ENCODE measurements at places on chromosomes 6 and 20. TPM values are rescaled to one million over a fixed set of nuclear protein-coding genes. Genes with fewer than 3 reads are reported as not detected.

ERVFRD-1 gene
- total RNA-seq, result not detected

ZBP1 gene
- not detected for total RNA-seq

BFSP1 gene
- 0.68 TPM for total RNA-seq

PTCRA gene
- not detected for total RNA-seq

GPR6 gene
- not detected for total RNA-seq

MUC22 gene
- 0.06 TPM for total RNA-seq

UBR2 gene
- 26.8 TPM for total RNA-seq

HLA-F gene
- total RNA-seq, result 41.8 TPM

CPXM1 gene
- total RNA-seq, result 4.3 TPM

CST2 gene
- total RNA-seq, result not detected

CCDC170 gene
- total RNA-seq, result 0.85 TPM

BPIFB2 gene
- total RNA-seq, result not detected

ZC3H12D gene
- 0.47 TPM for total RNA-seq

PLN gene
- total RNA-seq, result 1,029 TPM

CD40 gene
- total RNA-seq, result 11.1 TPM

TFAP2A gene
- total RNA-seq, result 0.79 TPM

TTLL9 gene
- total RNA-seq, result not detected

UST gene
- total RNA-seq, result 6.5 TPM

HLA-DOB gene
- total RNA-seq, result 0.24 TPM

DACT2 gene
- 1.7 TPM for total RNA-seq

IL20RA gene
- total RNA-seq, result 3.5 TPM

EYA2 gene
- total RNA-seq, result 5.1 TPM

PRRC2A gene
- 108 TPM for total RNA-seq

GCLC gene
- 17.8 TPM for total RNA-seq

KHDC1L gene
- total RNA-seq, result not detected

C6orf15 gene
- total RNA-seq, result not detected

NFKBIE gene
- 5.8 TPM for total RNA-seq

PTPN1 gene
- 22.8 TPM for total RNA-seq

TFAP2C gene
- 0.47 TPM for total RNA-seq

XKR7 gene
- not detected for total RNA-seq

PDE10A gene
- 9.4 TPM for total RNA-seq

NKX2-4 gene
- not detected for total RNA-seq

BYSL gene
- total RNA-seq, result 16.5 TPM

RAET1L gene
- not detected for total RNA-seq

TRAPPC3L gene
- 0.24 TPM for total RNA-seq

SLC24A3 gene
- 4.1 TPM for total RNA-seq

C6orf141 gene
- 1.1 TPM for total RNA-seq

ADGRB3 gene
- total RNA-seq, result 1.7 TPM

CCM2L gene
- total RNA-seq, result 7.8 TPM

CNKSR3 gene
- 16.6 TPM for total RNA-seq

CTAGE9 gene
- total RNA-seq, result not detected
